NCI-H526 treated with DMSO at 0.1 percent for 48 hours (cell line): ENCODE measurements at places on chromosomes 7 and 10.

DNA sequence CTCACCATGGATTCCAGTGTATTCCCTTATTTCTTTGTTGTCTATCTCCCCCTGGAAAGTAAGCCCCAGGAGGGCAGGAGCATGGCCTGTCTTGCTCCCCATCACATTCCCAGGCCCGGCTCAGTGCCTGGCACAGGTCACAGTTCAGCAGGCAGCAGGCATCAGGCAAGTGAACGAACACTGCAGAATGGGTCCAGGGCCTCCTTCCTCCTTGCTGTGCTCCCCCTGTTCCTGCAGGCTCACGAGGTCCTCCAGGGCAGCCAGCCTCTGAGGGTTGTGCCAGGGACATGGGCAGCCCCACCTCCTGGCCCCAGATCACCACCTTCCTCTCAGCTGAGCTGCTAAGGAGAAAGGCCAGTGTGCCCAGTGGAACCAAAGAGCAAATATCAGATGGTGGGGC lies 41.8 kb downstream of the PDLIM1 start:
- DNase-seq: no peak

DNA sequence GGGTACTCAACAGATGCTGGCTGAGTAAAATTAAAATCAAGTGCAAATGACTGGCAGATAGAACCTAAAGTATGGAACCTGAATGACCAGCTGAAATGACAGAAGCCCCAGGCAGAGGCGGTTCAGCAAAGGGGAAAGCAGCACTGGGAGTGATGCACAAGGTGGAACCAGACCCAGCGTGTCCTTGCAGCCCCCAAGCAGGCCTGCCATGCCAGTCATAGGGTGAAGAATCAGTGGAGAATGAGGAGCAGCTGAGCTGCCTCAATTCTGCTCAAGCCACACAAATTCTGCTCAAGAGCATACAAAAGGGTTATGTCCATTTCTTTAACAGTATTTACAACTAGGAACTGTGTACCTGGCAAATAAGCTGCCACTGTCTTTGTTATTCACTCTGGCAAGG lies 8.7 kb downstream of the ACTR1A start:
- DNase-seq: no peak

DNA sequence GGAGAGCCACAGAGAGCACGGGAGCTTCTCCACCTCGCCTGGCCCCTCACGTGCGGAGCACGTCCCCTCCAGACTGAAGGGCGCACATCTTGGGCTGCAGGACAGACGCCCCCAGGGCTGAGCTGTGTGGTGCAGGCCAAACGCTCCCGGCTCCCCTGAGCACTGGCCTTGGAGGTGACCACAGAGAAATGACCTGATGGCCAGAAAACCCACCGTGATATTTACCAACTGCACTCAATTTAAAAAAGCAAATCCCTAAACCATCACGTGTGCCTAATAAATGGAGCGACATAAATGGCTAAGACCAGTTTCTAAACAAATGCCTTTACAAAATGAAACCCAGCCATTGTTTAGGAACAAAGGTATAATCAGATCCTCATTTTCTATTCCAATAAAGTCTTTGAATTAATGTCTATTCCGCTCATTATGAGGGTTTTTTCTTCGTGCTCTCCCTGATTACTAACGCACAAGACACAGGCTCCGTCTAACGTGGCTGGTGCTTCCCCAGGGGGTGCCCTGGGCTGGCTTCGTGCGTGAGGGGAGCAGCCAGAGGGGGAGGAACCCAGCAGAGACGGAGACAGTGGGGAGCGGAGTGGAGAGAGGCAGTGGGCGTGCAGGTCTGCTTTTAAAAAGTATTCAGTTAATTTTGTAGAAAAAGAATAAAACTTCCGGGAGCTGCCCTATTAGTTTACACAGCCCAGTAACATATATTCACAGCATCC lies 190.3 kb downstream of the DNAJB6 start:
- DNase-seq: no peak

DNA sequence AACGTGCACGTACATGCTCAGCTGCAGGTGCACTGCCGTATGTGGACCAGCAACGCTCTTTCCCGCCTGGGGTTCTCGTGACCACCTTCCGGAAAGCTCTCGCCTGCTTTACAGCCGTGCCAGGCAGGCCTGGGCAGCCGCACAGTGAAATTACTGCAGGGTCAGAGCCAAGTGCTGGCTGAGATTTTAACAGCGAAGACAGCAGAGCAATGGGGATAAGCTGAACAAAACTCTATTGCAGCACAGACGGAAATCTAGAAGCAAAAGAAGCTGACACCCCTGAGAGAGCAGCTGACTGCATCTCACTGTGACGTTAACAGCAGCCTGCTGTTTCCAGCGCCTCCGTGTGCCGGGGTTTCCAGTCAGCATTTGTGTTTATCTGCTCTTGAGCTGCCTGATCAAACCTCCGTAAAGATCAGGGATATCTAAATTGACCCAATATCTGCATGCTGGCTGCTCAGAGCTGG lies 179.0 kb downstream of the DIP2C start:
- peak; percentile 8 for DNase-seq

DNA sequence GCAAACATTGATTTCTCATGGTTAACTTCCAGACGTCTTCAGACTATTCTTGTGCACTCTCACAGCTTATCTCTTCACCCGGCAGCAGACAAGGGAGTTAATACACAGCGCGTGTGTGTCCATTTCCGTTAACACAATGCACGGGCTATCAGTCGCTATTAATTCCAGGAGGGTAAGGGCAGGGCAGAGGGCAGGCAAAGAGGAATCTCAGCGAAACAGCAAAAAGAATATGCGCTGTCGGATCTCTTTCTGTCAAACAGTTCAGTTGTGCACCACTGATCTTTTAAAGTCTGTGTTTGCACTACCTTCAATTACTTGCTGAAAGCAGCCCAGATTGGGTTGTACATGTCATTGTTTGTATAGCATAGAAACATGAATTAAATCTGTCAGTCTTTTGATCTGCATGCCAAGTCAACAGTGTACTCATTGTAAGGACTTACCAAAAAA lies 41.1 kb upstream of the CABCOCO1 start:
- no peak for DNase-seq

DNA sequence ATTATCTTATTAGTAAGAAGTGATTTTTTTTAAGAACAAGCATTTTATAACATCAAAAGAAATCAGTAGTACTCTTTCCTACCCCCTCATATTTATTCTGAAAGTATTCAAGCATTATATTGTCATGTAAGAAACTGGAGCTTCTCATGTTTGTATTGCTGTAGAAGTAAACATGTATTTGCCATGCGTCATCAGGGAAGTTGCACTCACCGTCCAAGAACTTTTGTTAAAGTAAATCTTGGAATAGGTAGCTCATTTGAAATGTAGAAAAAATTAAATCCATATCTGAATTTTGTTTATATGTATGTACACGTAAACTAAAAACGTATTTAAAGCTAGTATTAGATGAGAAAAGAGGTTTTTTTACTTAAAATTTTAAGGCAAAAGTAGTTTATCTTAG lies 96.8 kb downstream of the PTEN start:
- no peak for DNase-seq

DNA sequence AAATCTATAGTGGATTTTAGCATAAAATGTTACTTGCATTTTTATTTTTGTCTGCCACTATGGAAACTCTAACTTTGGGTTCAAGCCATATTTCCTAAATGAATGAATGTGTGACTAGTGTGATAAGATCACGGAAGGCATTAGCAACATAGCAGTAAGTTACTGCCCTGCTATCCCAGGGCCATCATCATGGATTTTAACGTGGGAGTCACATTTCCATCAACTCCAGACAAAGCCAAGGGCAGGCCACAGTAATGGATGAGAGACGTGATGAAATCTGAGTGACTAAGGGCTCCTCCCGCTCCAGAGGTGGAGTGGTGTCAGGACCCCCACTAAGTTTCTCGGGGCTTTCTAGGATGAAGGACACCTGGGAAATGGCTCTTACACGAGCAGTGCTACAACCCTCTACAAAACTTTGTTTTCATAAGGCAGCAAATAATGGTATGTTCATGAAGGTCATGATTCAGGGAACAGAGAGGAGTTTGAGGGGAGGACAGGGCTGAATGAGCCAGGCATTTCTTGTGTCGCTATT lies 34.3 kb downstream of the C10orf120 start:
- no peak for DNase-seq

DNA sequence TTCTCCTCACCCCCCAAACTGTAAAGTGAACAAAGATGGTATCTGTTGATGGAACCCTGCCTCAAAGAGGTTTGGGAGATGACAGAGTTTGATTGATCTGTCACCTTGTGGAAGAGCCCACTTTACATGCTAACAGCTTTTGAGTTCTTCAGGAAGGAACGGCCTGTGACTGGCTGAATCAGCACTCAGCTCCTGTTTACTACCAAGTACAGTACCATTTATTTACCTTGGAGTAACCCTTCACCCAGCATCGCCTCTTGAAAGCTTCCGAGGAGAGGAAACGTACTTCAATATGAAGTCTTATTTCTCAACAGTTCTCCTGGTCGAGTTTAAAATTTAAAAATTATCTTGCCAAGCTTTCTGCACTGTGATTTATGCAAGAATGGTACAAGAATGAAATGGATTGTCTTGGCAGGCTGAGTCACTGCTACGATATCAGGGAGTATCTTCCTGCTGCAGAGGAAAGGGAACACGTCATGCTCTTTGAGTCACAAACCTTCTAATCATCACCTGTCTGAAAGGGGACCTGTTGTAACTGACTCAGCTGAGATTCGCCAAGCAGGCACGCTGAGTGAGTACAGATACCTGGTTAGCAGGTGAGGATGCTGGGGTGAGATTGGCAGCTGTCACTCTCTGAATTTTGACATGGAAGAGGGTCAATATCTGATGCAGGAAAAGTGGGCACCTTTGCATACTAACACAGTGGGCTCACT lies 30.1 kb downstream of the KLF6 start:
- no peak for DNase-seq

DNA sequence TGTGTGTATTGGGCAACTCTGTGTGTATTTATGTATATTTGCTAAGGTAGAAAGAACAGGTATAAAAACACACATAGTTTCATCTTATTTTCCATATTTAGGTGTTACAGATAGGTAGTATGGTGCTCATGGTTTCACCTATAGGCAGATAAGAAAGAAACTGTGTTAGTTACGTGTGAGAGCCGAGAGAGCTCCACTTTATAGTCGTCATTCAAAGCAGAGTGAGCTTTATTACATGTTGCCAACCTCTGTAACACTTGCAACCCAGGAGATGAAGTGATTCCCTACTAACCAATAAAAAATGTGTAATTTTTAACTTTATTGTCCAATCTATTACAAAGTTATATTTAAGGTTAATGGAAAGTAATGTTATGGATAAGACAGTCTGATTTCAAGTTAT lies 121.3 kb downstream of the AGMO start:
- DNase-seq: no peak

GRCh38 chr10:119238577-119238976 lies 31.2 kb downstream of the GRK5 start:
- DNase-seq: no peak

- no peak for DNase-seq
Measured at GRCh38 chr7:82530361-82530760, 86.8 kb upstream of the CACNA2D1 start.

- peak; percentile 1 for DNase-seq
Measured at GRCh38 chr10:17644485-17644943, 563 bp downstream of the STAM start.

DNA sequence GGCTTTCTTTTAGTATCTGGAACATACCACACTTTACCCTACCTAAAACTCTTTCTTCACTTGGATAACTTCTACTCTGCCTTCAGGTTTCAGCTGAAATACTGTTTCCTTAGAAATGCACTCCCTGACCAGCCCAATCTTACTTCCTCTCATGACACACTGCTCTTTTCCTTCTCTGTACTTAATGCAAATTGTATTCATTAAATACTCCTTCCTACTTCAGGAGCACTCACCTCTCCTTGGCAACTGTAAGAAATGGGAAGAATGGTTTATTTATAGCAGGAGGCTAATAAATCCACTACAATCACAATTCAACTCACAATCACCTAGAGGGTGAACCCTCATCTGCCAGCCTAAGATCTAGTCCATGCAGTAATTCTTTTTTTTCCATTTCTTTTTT lies 15.2 kb downstream of the ZCWPW1 start:
- no peak for DNase-seq

GRCh38 chr7:159125104-159125954 lies 19.3 kb downstream of the VIPR2 start:
- no peak for DNase-seq

GRCh38 chr7:137848095-137848494 lies 1.3 kb upstream of the DGKI start:
- DNase-seq: no peak

DNA sequence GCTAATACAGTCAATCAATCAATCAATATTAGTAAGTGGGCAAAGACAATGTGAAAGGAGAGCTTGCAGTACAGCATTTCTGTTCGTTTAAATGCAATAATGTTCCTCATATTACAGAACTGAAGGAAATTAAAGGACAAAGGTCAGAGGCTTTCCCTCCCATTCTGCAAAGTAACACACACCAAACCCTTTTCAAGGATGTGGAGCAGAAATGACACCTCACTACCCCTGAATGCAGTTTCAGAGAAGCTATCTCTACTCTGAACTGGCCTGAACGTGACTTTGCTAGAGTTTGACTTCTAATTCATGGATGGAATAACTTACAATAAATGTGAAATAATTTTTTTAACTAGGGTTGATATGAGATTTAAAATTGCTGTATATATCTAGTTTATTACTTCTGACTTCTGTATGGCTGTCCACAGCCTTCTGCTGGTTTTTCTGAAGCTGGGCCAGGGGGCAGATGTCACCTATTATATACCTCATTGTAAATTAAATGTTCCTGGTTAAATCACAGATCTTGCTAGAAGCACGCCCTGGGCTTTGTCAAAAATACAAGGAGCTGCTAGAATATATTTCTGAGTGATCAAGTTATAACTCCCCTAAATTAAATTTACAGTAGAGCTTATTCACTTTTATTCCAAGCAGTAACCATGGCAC lies 156.9 kb upstream of the C7orf33 start:
- DNase-seq: no peak

GRCh38 chr10:94223702-94224370 lies 138.9 kb downstream of the NOC3L start:
- DNase-seq: no peak

GRCh38 chr10:98458809-98459784 lies 12.4 kb upstream of the HPS1 start:
- no peak for DNase-seq

- DNase-seq: no peak
Measured at GRCh38 chr10:130656582-130657133, 520.5 kb downstream of the GLRX3 start.

DNA sequence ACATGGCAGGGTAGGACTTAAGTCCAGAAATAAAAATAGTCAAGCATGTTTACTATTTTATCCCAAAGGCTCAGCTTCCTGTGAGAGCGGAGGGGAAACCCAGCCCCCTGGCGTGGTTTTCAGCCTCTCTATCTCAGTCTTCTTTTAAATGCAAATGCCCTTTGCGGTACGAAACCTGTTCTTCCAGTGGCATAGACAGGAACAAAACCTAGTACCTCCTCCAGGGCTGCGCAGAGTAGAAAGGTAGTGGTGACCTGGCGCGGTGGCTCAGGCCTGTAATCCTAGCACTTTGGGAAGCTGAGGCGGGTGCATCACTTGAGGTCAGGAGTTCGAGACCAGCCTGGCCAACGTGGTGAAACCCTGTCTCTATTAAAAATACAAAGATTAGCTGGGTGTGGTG lies 181.3 kb upstream of the FOXK1 start:
- DNase-seq: peak; percentile 3

- no peak for DNase-seq
Measured at GRCh38 chr10:95435548-95436279, 125.5 kb downstream of the SORBS1 start.
